ENCODE measurements at places on chromosomes 16 and 17.

DNA sequence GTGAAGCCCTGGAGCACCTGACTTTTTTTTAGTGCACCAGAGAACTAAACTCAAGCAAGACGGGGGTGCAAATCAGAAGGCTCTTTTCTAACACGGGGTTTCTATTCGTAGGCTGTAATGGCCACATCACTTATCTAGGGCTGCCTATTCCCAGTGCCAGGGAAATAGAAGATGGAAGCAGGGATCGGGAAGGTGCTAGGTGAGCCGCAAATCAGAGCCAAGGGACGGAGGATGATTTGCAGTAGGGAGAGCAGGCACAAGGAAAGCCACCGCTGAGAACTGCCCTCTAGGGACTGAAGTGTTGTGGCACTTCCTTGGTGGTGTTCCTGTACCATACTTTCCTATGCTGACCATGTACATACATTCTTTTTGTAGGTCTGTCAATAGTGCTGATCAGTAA, 7.8 kb upstream of the SLC46A1 start:
- no peak for DNase-seq

GRCh38 chr17:5304636-5305035, 22.6 kb downstream of the RABEP1 start:
- DNase-seq, result no peak

GRCh38 chr16:54987081-54987480, 56.4 kb downstream of the IRX5 start:
- DNase-seq, result no peak

GRCh38 chr16:27468941-27469531, 67.1 kb downstream of the IL21R start:
- DNase-seq, result no peak

DNA sequence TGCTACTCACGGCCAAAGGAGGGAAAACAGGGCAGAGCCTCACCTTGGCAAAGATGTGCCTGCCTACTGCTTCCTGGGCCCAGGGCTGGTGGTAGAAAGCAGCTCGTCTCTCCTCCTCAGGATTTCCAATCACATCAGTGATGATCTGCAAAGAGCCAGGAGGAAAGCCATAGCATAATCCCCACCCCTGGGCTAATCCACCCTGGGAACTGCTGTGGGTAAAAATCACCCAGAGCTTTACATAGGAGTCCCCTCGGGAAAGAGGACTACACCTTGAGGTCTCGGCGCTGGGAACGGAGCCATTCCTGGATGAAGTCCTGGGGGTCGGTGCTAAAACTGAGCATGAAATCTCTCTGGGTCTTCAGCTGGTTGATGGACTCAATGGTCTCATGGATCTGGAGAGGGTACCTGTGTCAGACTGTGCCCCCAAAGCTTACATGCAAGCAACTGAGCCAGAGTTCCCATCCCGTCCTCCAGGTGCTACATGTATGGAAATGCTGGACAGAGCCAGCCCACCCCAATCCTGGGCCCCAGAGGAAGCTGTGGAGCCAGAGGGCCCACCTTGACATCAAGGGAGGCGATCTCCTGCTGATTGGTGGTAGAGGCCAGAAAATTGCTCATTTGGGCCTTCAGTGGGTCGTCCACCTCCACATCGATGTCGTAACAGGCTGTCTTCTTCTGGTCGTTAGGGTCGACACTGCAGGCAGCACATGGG, 5.7 kb upstream of the FTSJ3 start:
- DNase-seq, result no peak

DNA sequence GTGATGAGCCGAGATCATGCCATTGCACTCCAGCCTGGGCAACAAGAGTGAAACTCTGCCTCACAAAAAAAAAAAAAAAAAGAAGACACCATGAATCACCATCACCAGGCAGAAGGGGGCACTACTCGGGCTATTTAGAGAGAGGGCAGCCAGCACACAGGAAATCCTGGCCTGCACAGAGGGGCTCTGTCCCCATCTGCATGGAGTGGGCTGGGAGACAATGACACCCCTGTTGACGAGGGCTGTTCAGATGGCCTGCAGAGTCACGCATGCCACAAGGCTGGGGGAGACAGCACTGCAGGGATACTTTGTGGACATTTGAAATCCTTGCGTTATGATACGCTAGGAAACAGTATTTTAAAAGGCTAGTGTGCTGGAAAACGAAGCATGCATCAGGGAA, 48.3 kb downstream of the CUEDC1 start:
- no peak for DNase-seq

GRCh38 chr16:52634528-52634927, 87.6 kb upstream of the TOX3 start:
- DNase-seq, result no peak

DNA sequence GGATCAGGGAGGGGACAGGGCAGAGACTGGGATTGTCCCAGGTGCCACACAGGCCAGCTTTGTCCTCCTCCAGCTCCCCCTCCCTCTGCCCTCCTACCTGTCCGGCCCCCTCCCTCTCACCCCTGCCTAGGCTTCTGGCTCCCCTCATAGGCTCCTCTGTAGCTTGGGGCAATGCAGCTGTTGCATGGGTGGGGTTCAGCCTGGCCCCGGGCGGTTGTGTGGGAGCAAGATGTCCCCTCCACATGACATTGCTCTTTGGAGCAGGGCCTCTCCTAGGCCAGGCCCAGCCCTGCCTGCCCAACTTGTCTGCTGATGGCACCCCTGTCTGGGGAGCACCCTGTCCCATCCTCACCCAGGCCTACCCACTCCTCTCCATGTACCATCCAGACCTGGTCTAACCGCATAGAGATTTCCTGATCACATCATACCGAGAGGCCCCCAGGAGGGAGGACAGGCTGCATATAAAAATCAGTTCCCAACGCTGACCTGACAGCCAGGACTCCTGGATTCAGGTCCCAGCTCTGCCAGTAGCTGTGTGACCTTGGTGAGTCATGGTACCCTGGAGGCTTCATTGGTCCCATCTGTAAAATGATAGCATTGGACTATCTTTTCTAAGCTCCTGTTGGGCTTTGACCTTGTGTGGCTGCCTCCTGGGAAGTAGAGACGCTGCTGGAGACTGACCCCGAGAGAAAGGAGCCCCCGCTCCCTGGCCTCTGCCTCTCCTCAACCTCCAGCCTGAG, 48.8 kb upstream of the DLX4 start:
- no peak for DNase-seq

DNA sequence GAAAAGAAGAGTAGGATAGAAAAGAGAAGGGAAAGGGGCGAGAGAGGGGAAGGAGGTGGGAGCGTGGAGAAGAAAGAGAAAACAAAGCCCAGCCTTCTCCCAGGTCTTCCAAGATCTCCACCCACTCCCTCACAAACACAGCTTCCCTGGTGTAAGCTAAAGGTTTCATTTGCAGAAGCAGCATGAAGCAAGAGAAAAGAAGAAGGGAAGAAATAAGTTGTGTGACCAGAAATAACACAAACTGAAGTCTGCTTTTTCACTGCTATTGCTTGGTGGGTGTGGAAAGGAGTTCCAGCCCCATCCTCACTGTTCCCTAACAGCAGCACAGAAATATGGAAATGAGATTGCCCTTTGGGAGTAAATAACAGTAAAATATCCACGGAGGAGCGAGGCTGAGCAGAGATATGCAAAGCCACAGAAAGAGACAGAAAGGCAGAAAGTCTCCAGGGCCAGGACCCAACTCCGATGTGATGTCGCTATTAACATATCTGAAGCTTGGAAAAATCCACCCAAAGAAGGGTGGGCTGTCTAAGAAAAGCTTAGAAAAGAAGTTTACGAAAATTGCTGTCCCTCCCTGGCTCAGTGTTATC, 10.3 kb upstream of the GAS7 start:
- no peak for DNase-seq

DNA sequence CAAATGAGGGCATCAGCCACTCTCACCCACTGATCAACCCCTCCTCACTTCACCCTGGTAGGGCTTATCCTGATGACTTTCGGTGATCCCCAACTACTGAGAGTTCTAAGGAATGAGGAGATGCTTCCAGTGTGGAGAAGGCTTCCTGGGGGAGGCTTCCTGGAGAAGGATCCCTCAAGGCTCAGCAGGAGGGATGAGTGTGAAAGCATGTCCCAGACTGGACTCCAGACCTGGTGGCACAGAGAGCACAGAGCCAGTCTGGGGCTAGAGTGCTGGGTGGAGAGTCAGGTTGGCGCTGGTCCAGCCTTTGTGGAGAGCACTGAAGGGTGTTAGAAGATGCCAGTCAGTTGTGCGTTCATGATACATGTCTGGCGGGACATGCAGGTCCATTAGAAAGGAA, 53.7 kb downstream of the PLD6 start:
- no peak for DNase-seq

GRCh38 chr17:40099619-40100418, 570 bp downstream of the NR1D1 start:
- DNase-seq, result no peak

DNA sequence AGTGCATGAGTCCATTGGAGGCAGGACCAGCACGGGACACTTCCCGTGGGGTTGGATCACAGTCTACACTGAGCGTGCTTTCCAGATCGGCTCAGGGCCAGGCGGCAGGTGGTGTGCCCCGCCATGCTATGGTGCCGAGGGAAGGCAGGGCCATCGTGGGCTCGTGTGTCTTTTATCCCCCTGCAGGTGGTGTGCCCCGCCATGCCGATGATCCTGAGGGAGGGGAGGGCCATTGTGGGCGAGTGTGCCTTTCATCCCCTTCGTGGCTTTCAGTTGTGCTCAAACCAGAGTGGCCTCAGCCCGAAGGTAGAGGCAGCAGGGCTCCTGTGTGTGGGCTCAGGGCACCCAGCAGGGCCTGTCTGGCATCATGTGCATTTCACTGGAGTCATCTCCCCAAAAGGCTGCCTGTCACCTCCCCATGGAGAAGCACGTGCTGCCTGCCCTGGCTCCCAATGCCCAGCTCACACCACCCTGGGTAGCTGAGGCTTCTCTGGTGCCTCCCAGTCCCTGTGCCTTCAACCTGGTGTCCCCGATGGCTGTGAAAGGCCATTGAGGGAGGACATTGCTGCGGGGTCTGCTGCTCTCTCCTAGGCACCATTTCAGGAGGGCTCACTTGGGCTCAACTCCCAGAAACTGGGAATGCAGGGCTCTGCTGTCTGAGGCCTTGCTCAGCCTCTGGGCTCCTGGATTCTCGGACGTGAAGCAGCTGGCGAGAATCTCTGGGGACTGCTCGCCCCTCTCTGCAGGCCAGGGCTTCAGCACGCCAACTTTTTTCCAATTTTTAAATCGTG, 207.6 kb downstream of the NPIPB11 start:
- DNase-seq, result no peak

- DNase-seq, result no peak
These were observed 270.8 kb downstream of the CBLN1 start for GRCh38 chr16:49010879-49011278.

DNA sequence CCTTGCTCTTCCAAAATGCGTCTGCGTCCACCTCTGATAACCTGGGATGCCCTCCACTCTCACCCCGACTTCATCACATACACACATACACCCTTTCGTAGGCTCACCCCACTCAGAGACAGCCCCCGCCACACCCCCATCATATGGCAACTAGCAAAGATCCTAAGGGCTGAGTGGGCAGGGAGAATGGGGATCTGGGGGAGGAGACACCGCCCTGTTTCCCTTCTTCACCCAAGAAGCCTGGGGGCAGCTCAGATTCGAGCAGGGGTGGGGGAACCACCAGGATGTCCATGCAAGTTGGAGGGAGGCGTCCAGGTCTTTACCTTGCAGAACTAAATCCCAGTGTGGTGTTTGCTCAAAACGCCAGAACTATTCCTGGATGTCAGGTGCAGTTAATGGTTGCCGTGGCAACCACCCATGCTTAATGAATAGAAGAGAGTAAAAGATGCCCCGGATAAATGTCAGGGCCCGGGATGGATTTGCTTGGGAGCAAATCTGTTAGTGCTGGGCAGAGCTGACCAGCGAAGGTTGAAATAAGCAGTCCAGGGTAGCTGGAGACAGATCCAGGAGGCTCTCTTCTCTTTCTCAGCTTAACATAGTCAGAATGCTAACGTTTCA, 72.8 kb downstream of the CACNG3 start:
- DNase-seq, result no peak

DNA sequence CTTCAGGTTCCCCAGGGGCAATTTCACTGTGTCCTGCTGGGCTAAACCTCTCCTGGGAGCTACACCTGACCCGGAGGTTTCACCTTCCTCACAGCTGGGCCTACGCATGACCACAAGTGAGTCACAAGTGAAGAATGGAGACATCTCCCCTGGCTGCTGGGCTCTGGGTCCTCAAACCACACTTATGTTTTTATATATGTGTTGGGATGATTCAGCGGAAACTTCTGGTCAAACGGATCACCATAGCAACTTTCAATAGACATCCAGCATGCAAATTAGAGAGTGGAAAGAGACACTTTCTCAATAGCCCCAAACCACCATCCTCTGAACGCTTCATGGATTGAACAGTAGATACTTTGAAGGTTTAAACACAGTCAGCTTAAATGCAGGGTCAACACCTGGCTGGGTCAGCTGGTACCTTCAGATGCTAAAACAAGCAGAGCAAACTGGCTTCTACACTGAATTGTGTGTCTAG, 28.0 kb upstream of the MAF start:
- DNase-seq, result peak; percentile 39

DNA sequence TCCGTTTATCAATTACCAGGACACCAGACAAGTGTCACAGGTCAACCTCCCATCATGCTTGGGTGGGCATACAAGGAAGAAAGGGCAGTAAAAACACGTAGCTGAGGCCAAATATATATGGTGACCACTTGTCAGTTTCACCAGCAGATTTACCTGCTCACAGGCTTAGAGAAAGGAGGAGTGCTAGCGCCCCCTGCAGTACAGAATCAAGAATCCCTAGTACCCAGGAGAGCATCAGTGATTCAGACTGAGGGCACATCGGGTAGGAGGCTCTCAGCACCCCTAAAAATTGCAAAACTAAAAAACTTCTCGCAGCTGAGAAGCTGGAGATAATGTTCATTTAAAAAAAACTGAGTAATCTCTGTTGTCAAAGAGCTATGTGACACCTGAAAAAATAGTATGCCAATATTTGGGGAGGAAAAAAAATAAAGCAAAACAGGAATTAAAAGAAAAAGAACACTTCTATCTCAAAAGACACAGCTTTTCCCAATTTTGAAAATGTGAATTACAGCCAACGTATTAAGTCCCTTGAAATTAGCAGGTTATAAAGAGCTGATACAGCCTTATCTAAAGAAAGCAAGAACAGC, 21.2 kb upstream of the MON1B start:
- peak; percentile 16 for DNase-seq

GRCh38 chr17:10052106-10052813, 146.1 kb downstream of the GAS7 start:
- no peak for DNase-seq

- no peak for DNase-seq
These were observed 19.2 kb downstream of the MXRA7 start for GRCh38 chr17:76691379-76692191.

All from stimulated activated CD4-positive, alpha-beta T cell treated with anti-CD3 and anti-CD28 coated beads, Interleukin-2, amount 100 ng/mL, for 4 hours (primary cell).